RPMI7951 (cell line): ENCODE measurements at places on chromosomes 6 and 20. TPM values are rescaled to one million over a fixed set of nuclear protein-coding genes. Genes with fewer than 3 reads are reported as not detected.

Gene FAM209B
- total RNA-seq = not detected in 2 replicates

Gene CSNK2B
- 371 and 469 TPM in 2 replicates for total RNA-seq

Gene TBX18
- total RNA-seq = 9.1 and 13.6 TPM in 2 replicates

Gene PRPH2
- 1.8 and 2.5 TPM in 2 replicates for total RNA-seq

Gene SLC25A27
- total RNA-seq = 1.8 and 2.6 TPM in 2 replicates

Gene CABLES2
- total RNA-seq = 4.7 and 7.0 TPM in 2 replicates

DNA sequence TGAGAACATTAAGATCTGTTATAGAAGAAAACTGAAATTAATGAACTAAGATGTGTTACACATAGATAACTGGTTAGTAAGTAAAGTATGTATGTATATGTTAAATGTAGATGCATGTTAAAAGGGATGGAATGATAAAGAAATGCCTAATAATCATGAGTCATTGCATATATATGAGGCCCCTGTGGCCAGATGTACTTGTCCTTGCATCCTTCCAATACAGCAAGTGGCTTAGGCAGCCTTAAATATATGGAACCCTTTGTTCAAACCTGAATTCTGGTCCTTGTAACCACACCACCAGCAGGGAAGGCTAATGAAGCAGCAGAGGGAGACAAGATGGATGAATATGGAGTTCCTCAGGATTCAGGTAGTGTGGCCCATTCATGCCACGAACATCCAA lies 9.8 kb upstream of the AKAP7 start:
- DNase-seq = no peak

- DNase-seq = no peak
Observed at GRCh38 chr6:123524781-123525180, 112.0 kb downstream of the TRDN start.

DNA sequence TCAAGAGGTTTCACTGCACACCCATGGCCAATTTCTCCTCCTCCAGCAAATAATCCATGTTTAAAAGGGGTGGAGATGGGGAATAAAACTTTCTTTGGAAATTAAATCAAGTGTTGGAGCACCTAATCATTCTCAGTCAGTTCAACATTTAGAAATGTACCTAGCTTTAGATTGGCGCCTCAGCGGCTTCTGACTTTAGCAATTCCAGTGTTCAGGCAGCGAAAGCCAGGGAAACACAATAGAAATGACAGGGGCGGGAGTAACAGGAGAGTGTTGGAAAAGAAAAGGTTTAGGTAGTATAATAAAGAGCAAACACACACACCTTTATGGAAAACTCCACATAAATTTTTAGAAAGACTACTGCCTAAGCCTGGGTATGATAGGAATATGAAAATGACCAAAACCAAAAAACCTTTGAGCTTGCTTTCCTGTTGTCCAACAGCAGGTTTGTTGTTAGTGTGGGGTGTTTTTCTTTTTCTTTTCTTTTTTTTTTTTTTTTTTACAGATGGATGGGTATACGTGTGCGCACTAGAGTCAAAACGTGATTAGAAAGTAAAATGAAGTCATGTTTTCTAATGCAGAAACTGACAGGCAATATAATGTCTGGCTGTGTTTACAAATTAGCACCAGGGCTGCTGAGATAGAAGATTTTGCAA lies 7.7 kb downstream of the TFAP2A start:
- DNase-seq = no peak

- DNase-seq = peak; percentile 90
Observed at GRCh38 chr20:31722257-31723068, at the start of gene BCL2L1. BCL2L1 (minus strand) TSS chr20:31722868; CDS start chr20:31722218, 650 bp downstream.

DNA sequence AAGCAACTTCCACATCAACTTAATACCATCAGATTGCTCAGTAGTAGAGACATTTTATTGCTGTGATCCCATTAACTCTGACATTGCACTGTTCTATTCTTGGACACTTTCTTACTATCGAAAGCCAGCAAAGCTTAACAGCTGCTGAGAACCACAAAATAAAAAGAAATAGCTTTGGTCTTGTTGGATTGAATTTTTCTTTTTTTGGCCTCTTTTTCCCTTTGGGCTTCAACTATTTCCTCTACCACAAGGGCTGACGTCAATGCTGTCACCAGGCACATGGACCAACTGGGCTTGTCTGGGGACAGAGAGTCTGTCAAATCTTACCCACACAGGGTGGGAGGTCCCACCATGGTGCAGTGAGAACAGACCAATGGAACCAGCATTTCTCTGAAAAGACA lies 63.4 kb upstream of the ENPP5 start:
- DNase-seq = no peak

GRCh38 chr6:41216616-41217015 lies 11.5 kb upstream of the TREML4 start:
- DNase-seq = no peak

DNA sequence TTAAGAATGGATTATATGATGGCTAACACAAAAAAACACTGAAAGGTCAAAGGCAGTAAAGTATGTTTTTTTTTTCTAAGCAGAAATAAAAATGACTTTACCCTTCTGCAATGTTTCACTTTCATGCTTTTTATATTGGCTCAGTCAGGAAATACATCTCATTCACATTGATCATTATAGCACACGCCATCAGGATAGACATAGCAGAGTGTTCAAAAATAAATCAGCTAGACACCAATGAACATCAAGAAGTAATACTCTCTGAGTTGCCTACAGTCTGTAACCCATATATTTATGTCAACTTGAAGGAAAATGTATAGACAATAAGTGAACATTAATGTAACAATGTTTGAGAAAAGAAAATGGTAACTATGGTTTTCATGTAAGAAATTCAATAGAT lies 535.2 kb upstream of the EPHA7 start:
- DNase-seq = no peak

GRCh38 chr6:1705630-1706029 lies 95.9 kb downstream of the FOXC1 start:
- DNase-seq = no peak
